ENCODE measurements at places on chromosomes 6 and 20.

DNA sequence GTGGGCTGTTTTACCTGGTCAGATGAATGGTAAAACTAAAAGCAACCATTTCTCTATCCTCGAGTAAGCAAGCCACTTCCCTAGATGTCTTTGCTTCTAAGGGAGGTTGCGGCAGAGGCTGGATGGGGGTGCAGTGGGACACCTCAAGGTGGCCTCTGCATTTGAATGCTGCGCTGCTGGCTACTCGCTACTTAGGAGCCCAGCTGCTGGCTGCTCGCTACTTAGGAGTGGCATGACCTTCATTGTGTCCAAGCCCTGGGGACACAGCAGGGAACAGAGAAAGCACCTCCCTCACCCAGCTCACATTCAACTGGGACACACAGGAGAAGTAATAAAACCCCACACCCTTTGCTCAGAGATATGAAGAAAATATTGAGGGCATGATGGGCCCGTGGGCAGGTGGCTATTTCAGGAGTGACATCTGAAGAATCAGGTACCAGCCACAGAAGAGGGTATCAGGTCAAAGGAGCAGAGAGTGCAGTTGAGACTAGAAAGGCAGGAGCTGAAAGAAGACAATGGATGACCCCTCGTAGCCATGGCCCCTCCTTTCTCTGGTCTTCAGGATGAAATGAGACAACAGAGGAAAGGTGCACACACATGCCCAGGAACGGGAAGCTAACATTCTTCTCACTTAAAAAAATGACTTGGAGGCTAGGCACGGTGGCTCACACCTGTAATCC is 149.4 kb downstream of the ZMYND8 start:
- no peak for DNase-seq

GRCh38 chr6:72946774-72947173 is 278.5 kb downstream of the KHDC1L start:
- DNase-seq, result no peak

- DNase-seq, result no peak
These were observed 107.4 kb upstream of the ADGRB3 start for GRCh38 chr6:68527691-68528090.

GRCh38 chr6:4879741-4880275 is 103.6 kb downstream of the CDYL start:
- DNase-seq, result no peak

GRCh38 chr6:85482206-85482904 is 32.5 kb downstream of the NT5E start:
- no peak for DNase-seq
